ENCODE measurements at places on chromosomes 1 and 21. TPM values are rescaled to one million over a fixed set of nuclear protein-coding genes. Genes with fewer than 3 reads are reported as not detected.

GRCh38 chr1:68570871-68571270 lies 74.0 kb upstream of the DEPDC1 start:
- H3K36me3 ChIP-seq = no peaks in the 10 kb centered on the region
- H3K27ac ChIP-seq = no peak overlapping the region
- DNase-seq = no peak
- no peaks in the 10 kb centered on the region for H3K4me1 ChIP-seq

- peak; percentile 50 for DNase-seq
- no peaks in the 10 kb centered on the region for H3K4me1 ChIP-seq
- no peak overlapping the region for H3K27ac ChIP-seq
- H3K36me3 ChIP-seq = peaks cover 24% of the 10 kb centered on the region
- H3K27me3 ChIP-seq = no peaks in the 10 kb centered on the region
- H3K4me3 ChIP-seq = no peak overlapping the region
Observed at GRCh38 chr1:88935522-88936222, 44.3 kb upstream of the GTF2B start.

DNA sequence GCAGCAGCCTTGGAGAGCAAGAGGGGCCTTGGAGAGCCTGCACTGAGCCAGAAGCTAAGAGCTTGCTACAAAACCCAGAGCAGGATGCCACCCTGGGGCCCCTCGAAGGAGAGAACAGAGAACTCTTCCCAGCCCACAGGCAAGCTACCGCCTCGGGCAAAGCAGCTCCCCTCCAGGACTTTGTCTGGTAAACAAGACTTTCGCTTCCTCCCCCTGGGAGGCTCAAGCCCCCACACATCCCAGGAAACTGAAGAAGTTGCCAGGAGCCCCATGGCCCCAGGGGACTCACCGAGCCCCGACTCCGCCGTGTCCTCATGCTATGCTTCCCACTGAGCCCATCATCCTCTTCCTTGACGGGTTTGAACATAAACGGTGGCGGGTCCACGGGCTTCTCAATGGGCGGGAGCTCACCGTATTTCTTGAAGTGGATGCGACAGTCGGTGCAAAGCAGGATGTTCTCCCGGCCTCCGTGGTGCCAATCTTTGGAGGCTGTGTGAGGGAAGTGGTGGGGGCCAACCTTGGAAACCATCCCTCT lies 45.9 kb downstream of the SLC45A1 start:
- no peaks in the 10 kb centered on the region for H3K27me3 ChIP-seq
- peak overlapping the region; percentile 53 for H3K27ac ChIP-seq
- no peak overlapping the region for H3K4me3 ChIP-seq
- H3K36me3 ChIP-seq = no peaks in the 10 kb centered on the region
- H3K4me1 ChIP-seq = peaks cover 5% of the 10 kb centered on the region

DNA sequence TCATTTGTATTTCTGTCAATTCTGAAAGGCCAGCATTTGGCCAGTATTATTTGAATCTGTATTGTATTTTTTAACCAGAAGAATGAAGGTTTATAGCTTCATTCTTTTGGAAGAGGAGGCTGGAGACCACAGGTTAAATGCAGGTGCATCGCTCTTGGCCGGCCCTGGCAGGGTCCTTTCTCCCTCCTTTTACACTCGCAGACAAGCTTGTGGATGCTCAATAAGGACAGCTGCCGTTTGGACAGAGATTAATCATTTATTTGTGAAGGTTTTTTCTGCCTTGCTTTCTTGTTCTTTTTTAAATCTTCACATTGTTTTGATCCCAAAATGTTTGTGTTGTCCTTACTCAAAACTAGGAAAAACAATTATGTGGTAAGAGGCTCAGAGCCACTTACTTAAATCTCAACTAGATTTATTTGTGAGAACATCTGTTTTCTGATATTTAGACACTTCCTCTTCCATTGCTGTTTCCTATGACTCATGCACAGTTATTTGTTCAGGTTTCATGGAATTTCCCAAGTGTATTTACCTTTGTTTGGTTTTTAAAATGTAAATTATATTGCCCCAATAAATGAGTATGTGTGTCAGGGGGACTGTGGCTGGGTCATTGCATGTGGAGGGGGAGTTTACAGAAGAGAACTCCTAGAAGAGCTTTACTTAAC lies 46.7 kb upstream of the LAMC2 start:
- no peaks in the 10 kb centered on the region for H3K4me1 ChIP-seq
- H3K27me3 ChIP-seq = no peaks in the 10 kb centered on the region
- H3K27ac ChIP-seq = no peak overlapping the region
- H3K4me3 ChIP-seq = no peak overlapping the region
- no peak for DNase-seq

- peak; percentile 77 for DNase-seq
- H3K4me3 ChIP-seq = no peak overlapping the region
- H3K27me3 ChIP-seq = no peaks in the 10 kb centered on the region
- H3K27ac ChIP-seq = no peak overlapping the region
Observed at GRCh38 chr1:27388337-27389005, 4.0 kb upstream of the GPR3 start.

- H3K4me3 ChIP-seq = no peak overlapping the region
- no peaks in the 10 kb centered on the region for H3K36me3 ChIP-seq
- H3K4me1 ChIP-seq = peaks cover 8% of the 10 kb centered on the region
Observed at GRCh38 chr1:226433341-226433720, 25.4 kb upstream of the PARP1 start.

GRCh38 chr1:234289538-234290305 lies 83.5 kb upstream of the COA6 start:
- no peaks in the 10 kb centered on the region for H3K36me3 ChIP-seq
- no peak overlapping the region for H3K4me3 ChIP-seq
- H3K27me3 ChIP-seq = no peaks in the 10 kb centered on the region
- H3K4me1 ChIP-seq = peaks cover 3% of the 10 kb centered on the region

Gene PRELP
- 0.34 TPM for total RNA-seq

Gene ATPAF1
- 79.3 TPM for total RNA-seq

Gene LRRC3
- total RNA-seq = 2.5 TPM

Gene ANGEL2
- total RNA-seq = 70.6 TPM

Gene TTLL7
- 37.9 TPM for total RNA-seq

Gene OR4F16
- total RNA-seq = not detected

Gene SPRR2A
- not detected for total RNA-seq

Data from neural progenitor cell (in vitro differentiated cells).